ENCODE measurements at places on chromosomes 3 and 15. TPM values are rescaled to one million over a fixed set of nuclear protein-coding genes. Genes with fewer than 3 reads are reported as not detected.
A peak's percentile ranks its signal among the peaks of the same experiment; 100 is the strongest.

- H3K27ac ChIP-seq, result peak overlapping the region; percentile 22
- H3K27me3 ChIP-seq, result no peaks in the 10 kb centered on the region
- no peaks in the 10 kb centered on the region for H3K36me3 ChIP-seq
- no peak overlapping the region for H3K4me3 ChIP-seq
- DNase-seq, result peak; percentile 75
- H3K4me1 ChIP-seq, result peaks cover 34% of the 10 kb centered on the region
Measured at GRCh38 chr15:81387621-81388435, 13.8 kb upstream of the TMC3 start.

DNA sequence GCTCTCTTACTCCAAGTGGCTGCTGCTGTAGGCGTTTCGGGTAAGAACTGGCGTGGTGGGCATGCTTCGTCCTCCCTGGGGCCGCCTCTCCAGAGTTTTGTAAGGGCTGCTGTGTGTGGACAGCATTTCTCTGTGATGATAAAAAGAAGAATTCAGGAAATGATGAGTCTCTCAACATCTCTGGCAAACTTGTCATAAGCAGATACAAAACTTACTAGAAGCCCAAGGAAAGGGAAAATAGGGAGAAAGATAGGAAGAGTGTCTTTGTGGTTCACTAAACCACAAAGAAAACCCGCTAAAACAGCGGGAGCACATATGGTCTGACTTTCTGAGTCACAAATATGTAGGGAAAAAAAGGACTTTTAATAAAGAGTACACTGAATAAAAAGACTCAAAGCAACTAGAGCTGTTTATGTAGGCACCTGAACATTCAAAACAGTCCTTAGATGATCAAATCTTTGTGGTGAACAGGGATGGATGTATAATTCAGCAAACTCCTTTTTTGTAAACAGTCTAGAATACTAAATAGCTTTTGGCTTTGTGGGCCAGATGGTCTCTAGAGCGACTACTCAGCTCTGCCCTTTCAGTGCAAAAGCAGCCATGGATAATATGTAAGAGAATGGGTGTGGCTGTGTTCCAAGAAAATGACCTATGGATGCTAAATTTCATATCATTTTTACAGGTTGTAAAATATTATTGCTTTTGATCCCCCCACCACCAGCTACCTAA lies 60.4 kb upstream of the LMOD3 start:
- no peaks in the 10 kb centered on the region for H3K27me3 ChIP-seq
- no peaks in the 10 kb centered on the region for H3K36me3 ChIP-seq

TRA2B gene
- total RNA-seq, result 157 TPM

- no peak for DNase-seq
- peaks cover 31% of the 10 kb centered on the region for H3K36me3 ChIP-seq
- H3K27me3 ChIP-seq, result no peaks in the 10 kb centered on the region
- H3K4me3 ChIP-seq, result peak overlapping the region; percentile 81
- H3K27ac ChIP-seq, result peak overlapping the region; percentile 93
Measured at GRCh38 chr3:23945663-23945912, 502 bp downstream of the NR1D2 start.

GRCh38 chr15:44092221-44092620 lies 102.8 kb downstream of the FRMD5 start:
- H3K27me3 ChIP-seq, result no peaks in the 10 kb centered on the region
- peaks cover 23% of the 10 kb centered on the region for H3K4me1 ChIP-seq
- no peak overlapping the region for H3K27ac ChIP-seq

GRCh38 chr15:88617031-88617722 lies 4.0 kb upstream of the AEN start:
- DNase-seq, result peak; percentile 7
- H3K27me3 ChIP-seq, result no peaks in the 10 kb centered on the region
- H3K4me3 ChIP-seq, result no peak overlapping the region
- H3K27ac ChIP-seq, result no peak overlapping the region
- H3K36me3 ChIP-seq, result peaks cover 4% of the 10 kb centered on the region

DNA sequence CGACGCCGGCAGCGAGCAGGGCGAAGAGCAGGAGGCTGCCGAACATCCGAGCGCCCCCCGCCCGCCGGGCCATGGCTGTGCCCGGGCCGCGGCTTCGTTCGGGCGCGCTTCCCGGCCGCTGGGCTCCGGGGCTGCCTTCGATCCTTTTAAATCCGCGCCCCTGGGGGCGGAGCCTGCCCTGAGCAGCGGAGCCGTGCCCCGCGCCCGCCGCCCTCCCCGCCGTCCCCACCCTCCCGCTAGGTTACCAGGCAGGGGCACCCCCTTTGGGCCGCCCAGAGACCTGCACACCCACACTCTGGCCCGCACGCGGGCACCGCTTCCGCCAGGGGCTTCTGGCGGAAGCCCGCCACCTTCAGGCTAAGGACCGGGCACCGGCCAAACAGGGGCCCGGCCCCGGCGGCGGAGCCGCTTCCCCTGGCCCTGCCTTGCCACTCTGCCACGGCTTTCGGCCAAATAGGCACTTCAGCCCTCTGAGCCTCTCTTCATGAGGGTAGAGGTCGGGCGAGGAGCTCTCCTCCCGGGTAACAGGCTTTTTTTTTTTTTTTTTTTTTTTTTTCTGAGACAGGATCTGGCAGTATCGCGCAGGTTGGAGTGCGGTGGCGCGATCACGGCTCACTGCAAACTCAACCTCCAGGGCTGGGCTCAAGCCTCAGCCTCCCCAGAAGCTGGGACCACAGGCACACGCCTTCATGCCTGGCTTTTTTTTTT lies at the start of gene NMB:
Gene NMB, minus strand, starts transcription at position 120 of the 708 bp plus-strand sequence. Its CDS starts 47 bp downstream, at position 73.
- peak; percentile 53 for DNase-seq
- peak within 1 kb of the TSS; percentile 34 for H3K4me3 ChIP-seq
- peaks cover 13% of the 10 kb centered on the region for H3K4me1 ChIP-seq
- H3K36me3 ChIP-seq, result peaks cover 9% of the 10 kb centered on the region

SST gene
- total RNA-seq, result not detected

C3orf85 gene
- total RNA-seq, result not detected

- H3K4me3 ChIP-seq, result no peak overlapping the region
- no peaks in the 10 kb centered on the region for H3K36me3 ChIP-seq
- H3K27me3 ChIP-seq, result no peaks in the 10 kb centered on the region
Measured at GRCh38 chr3:139577909-139578308, 38.4 kb upstream of the RBP1 start.

DNA sequence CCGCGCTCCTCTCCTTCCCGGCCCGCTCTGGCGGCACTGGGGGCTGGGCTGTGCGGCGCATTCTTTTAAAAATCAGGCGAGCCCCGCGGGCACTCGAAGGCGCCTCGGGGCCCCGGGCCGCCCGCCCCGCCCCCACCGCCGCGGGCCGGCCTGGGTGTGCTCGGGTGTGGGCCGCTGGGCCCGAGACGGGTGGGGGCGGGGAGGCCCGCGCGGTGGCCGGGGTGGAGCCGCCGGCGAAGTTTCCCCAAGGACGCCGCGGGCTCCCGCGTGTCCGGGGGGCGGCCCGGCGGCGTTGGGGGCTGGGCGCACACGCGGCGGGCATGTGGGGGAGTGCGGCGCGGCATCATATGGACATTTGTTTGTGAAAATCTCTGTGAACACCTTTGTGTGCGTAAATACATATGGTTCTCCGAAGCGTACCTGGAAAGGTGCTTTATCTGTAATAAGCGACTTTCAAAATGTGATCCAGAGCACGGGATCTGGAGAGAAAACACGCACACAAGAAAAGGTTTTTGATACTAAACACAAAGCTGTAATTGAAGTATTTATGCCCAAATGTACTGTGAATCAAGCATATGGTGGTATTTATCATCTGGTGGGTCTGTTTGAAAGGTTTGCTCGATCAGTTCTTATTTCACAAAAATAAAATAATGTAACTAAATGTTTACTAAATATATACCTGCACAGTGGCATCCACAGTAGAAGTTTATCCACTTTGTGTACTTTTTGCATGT lies 612 bp upstream of the TBL1XR1 start:
- peak; percentile 37 for DNase-seq
- peak overlapping the region; percentile 80 for H3K27ac ChIP-seq
- peak overlapping the region; percentile 77 for H3K4me3 ChIP-seq
- no peaks in the 10 kb centered on the region for H3K27me3 ChIP-seq

SLC24A5 gene
- total RNA-seq, result not detected

TIMMDC1 gene
- total RNA-seq, result 99.5 TPM

NANOGP8 gene
- total RNA-seq, result not detected

PLCL2 gene
- 9.3 TPM for total RNA-seq

- no peak overlapping the region for H3K4me3 ChIP-seq
- H3K27ac ChIP-seq, result no peak overlapping the region
- DNase-seq, result no peak
- H3K36me3 ChIP-seq, result no peaks in the 10 kb centered on the region
- no peaks in the 10 kb centered on the region for H3K4me1 ChIP-seq
Measured at GRCh38 chr3:104514371-104514770, 852.3 kb upstream of the ALCAM start.

DNA sequence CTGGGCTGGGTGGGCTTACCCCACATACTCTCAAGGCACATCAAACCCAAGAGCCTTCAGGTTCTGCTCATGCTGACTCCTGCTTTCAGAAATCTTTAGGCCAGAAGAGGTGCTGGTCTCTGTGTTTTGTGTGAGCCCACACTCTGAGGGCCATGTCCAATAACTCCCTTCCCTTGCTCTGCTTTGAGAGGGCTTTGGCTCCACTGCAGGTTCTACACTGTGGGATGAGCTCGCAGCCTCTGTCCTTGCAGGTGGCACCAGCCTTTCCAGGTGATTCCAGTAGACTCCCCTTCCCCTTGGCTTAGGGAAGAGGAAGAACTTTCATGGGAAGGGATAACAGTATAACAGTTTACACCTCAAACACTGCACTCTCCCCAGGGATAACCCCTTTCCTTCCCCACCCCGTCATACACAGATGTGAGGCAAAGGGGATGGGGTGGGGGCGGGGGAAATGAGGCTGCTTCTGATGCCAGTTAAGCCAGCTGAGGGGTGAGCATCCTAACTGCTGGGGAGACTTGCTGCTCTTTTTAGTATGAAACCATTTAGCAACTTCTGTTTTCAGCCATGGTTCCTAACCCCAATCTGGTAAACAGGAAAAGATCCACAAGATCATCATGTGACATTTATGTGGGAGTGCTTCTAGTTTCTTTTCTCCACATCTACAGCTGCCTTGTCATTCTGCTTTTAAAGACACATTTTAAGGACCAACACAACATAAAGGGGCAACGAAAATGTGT lies 262.4 kb downstream of the SLC9A9 start:
- H3K36me3 ChIP-seq, result no peaks in the 10 kb centered on the region
- H3K27ac ChIP-seq, result no peak overlapping the region
- H3K4me1 ChIP-seq, result no peaks in the 10 kb centered on the region
- no peaks in the 10 kb centered on the region for H3K27me3 ChIP-seq
- no peak for DNase-seq

CHST2 gene
- 9.2 TPM for total RNA-seq

LDHAL6B gene
- total RNA-seq, result not detected

DNA sequence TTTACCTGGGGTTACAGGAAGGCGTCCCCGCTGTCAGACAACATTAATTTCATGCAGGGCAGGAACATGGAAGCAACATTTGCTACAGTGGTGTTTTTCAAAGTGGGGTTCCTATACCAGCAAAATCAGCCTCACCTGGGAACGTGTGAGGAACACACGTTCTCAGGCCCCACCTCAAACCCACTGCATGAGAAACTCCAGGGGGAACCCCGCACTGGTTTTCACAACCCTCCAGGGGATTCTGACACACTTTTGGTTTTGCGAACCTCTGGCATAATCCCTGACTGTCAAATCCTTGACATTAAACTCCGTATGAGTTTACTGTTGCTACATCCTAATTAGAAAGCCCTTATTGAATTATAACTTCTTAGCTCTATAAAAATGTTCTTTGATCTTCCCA lies 127.7 kb downstream of the LRRK1 start:
- H3K4me1 ChIP-seq, result peaks cover 38% of the 10 kb centered on the region
- H3K27ac ChIP-seq, result peak overlapping the region; percentile 27
- no peak overlapping the region for H3K4me3 ChIP-seq
- peaks cover 29% of the 10 kb centered on the region for H3K36me3 ChIP-seq
- H3K27me3 ChIP-seq, result no peaks in the 10 kb centered on the region
- DNase-seq, result no peak

- DNase-seq, result no peak
- no peaks in the 10 kb centered on the region for H3K36me3 ChIP-seq
- H3K27me3 ChIP-seq, result no peaks in the 10 kb centered on the region
- H3K4me1 ChIP-seq, result peaks cover 3% of the 10 kb centered on the region
- H3K4me3 ChIP-seq, result no peak overlapping the region
Measured at GRCh38 chr15:37793851-37794250, 140.6 kb upstream of the TMCO5A start.

NTRK3 gene
- total RNA-seq, result 0.09 TPM

DNA sequence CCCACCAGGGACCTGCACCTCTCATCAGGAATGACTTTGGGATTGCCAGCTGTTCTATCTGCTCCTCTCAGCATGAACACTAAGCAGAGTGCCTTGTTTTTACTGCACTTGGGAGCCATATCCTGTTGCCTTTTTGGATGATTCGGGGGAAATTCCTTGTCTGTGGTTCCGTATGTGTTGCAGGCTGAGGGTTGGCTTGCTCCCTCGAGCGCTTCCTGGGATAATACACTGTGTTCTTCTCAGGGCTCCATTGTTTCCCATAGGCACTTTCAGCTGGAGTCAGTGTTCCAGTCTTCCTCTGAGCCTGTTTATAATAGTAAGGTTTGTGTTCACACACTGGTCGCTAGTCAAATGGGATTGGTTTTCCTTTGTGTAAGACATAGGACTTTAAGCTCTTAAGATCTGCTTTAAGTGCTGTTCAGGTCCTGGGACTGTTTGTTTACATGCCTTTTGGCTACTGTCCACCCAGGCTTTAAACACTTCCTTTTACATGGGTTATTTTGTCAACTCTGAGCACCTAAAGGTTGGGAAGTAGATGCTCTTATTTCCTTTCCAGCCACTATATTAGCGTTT lies 23.4 kb downstream of the BOC start:
- no peak overlapping the region for H3K4me3 ChIP-seq
- H3K4me1 ChIP-seq, result peaks cover 14% of the 10 kb centered on the region
- H3K27ac ChIP-seq, result no peak overlapping the region
- no peak for DNase-seq
- no peaks in the 10 kb centered on the region for H3K27me3 ChIP-seq

TMEM207 gene
- not detected for total RNA-seq

LCTL gene
- 1.3 TPM for total RNA-seq

- DNase-seq, result peak; percentile 18
- no peak overlapping the region for H3K27ac ChIP-seq
- H3K27me3 ChIP-seq, result no peaks in the 10 kb centered on the region
- H3K4me3 ChIP-seq, result no peak overlapping the region
- H3K36me3 ChIP-seq, result no peaks in the 10 kb centered on the region
Measured at GRCh38 chr3:128319741-128320141, 146.9 kb downstream of the DNAJB8 start.

DNA sequence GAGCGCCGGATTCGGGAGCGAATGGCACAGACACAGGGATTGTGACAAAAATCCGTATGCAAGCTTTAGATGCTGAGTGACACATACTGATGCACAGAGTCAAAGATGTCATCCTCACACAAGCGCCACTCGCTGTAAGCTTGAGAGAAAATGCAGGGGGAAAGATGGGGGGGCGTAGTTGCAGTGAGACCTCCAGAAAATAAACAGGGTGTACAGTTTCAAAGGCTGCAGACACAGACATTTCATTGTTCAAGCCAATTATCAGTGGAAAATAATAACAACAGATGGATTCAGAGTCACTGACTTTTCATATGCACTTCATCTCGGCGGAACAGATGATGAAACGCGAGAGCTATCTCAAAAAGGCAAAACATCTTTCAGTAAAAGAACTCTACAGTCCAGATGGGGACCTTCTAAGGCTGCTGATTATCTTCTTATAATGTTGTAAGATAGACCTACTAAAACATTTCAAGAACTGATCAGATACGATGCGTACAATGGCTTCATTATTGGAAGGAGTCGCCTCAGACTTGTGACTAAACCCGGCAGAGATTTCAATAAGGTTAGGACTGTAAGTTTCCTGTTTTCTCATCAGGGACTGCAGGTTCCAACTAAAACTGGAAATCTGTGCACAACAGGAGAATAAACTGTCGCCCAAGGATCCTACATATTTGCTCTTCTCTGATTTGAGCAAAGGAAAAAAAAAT lies 275.4 kb downstream of the FOXP1 start:
- H3K27ac ChIP-seq, result no peak overlapping the region
- H3K27me3 ChIP-seq, result no peaks in the 10 kb centered on the region
- no peaks in the 10 kb centered on the region for H3K36me3 ChIP-seq
- no peak overlapping the region for H3K4me3 ChIP-seq

GLDN gene
- not detected for total RNA-seq
